A549 treated with Hydrocortisone at 1 μM for 4 hours (cell line): ENCODE measurements at places on chromosomes 1 and 21. TPM values are rescaled to one million over a fixed set of nuclear protein-coding genes. Genes with fewer than 3 reads are reported as not detected.

The ZNF678 gene
- total RNA-seq: 1.2 to 1.8 TPM (median 1.6 TPM) in 5 replicates

The DFFB gene
- 3.1 to 4.1 TPM (median 3.5 TPM) in 5 replicates for total RNA-seq

The PARK7 gene
- 327 to 388 TPM (median 355 TPM) in 5 replicates for total RNA-seq

The NGF gene
- total RNA-seq: 0.61 to 1.3 TPM (median 0.92 TPM) in 5 replicates

The TBX19 gene
- total RNA-seq: 0.60 to 0.79 TPM (median 0.75 TPM) in 5 replicates

The OR2M3 gene
- total RNA-seq: not detected in 5 replicates

The B4GALT3 gene
- 22.6 to 25.6 TPM (median 24.1 TPM) in 5 replicates for total RNA-seq

The REN gene
- 0.07 to 0.09 TPM in 2 of 5 replicates, not detected in the others for total RNA-seq

The MROH9 gene
- total RNA-seq: not detected in 5 replicates

The RAB25 gene
- total RNA-seq: 0.17 to 0.28 TPM in 2 of 5 replicates, not detected in the others

The PIGM gene
- total RNA-seq: 3.7 to 5.7 TPM (median 4.3 TPM) in 5 replicates

The LORICRIN gene
- total RNA-seq: not detected in 5 replicates

The IGSF9 gene
- total RNA-seq: 0.11 to 0.25 TPM (median 0.14 TPM) in 5 replicates

The APH1A gene
- total RNA-seq: 134 to 156 TPM (median 147 TPM) in 5 replicates

The TBX15 gene
- total RNA-seq: 0.02 to 0.07 TPM (median 0.06 TPM) in 5 replicates

The CELA2A gene
- not detected in 5 replicates for total RNA-seq

The NUDT17 gene
- 6.5 to 8.0 TPM (median 7.1 TPM) in 5 replicates for total RNA-seq

The RASAL2 gene
- total RNA-seq: 15.3 to 20.3 TPM (median 18.8 TPM) in 5 replicates

The RHD gene
- not detected in 5 replicates for total RNA-seq

The ADAMTS4 gene
- total RNA-seq: 0.02 to 0.18 TPM in 2 of 5 replicates, not detected in the others

The HTR1D gene
- 12.8 to 15.7 TPM (median 14.4 TPM) in 5 replicates for total RNA-seq

The LCE1A gene
- total RNA-seq: not detected in 5 replicates

The NECTIN4 gene
- 1.00 to 2.2 TPM (median 2.0 TPM) in 5 replicates for total RNA-seq
